A549 treated with GW870086 at 1 μM for 4 hours (cell line): ENCODE measurements at places on chromosomes 13 and 19. TPM values are rescaled to one million over a fixed set of nuclear protein-coding genes. Genes with fewer than 3 reads are reported as not detected.

ERFL gene
- 0.23 to 0.35 TPM (median 0.29 TPM) in 5 replicates for total RNA-seq

TMEM145 gene
- 2.2 to 3.9 TPM (median 3.2 TPM) in 5 replicates for total RNA-seq

KLF5 gene
- total RNA-seq = 28.8 to 48.7 TPM (median 43.4 TPM) in 5 replicates

POLR1G gene
- total RNA-seq = 43.2 to 53.5 TPM (median 49.7 TPM) in 5 replicates

ETV2 gene
- 2.1 to 3.1 TPM (median 2.2 TPM) in 5 replicates for total RNA-seq

NLRP9 gene
- not detected in 5 replicates for total RNA-seq

CD70 gene
- 14.8 to 26.1 TPM (median 25.1 TPM) in 5 replicates for total RNA-seq

P2RY11 gene
- total RNA-seq = 5.2 to 10.9 TPM (median 7.6 TPM) in 5 replicates

SIGLEC7 gene
- total RNA-seq = not detected in 5 replicates

ZNF846 gene
- total RNA-seq = 0.94 to 1.5 TPM (median 1.4 TPM) in 5 replicates

ZNF626 gene
- not detected in 5 replicates for total RNA-seq

RINL gene
- total RNA-seq = 1.6 to 3.6 TPM (median 2.6 TPM) in 5 replicates

SKA3 gene
- 11.8 to 17.0 TPM (median 13.3 TPM) in 5 replicates for total RNA-seq
